ENCODE measurements at places on chromosomes 11 and 22.

DNA sequence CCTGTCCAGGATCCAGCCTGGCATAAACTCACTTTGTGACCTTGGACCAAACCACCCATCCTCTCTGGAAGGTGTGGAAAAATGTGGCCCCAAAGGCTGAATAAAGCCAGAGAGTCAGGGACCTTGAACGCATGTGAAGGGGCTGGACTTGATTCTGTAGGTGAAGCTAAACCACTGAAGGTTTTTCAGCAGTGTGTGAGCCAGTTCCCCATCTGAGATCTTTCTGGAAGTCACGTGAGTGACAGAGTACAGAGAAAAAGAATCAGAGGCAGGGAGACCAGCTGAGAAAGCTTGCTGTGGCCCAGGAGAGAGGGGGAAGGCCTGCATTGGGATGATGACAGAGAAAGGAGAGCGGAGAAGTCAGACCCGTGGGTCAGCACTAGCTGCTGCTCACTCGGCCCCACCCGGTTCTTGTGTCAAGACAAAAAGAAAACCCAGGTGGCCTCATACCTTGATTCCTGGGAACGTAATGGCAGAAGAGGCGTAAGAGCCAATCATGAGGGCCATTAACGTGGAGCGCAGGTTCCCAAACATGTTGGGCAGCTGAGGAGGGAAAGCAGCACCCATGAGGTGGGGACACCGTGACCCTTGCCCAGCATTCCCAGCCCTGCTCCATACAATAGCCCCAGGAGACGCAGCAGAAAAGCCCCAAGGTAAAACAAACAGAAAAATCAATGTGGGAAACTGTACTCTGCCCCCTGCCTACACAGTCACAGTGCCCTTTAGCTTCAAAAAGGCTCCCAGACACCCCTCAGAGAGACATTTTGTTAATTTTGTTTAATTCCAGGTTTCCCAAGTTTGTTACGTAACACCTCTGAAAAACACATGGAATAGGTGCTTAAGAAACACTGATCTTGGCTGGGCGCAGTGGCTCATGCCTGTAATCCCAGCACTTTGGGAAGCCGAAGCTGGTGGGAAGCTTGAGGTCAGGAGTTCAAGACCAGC lies 17.9 kb downstream of the SLC43A1 start:
- DNase-seq: no peak

GRCh38 chr11:45141171-45141570 lies 5.3 kb upstream of the PRDM11 start:
- no peak for DNase-seq

- no peak for DNase-seq
Measured at GRCh38 chr11:66321606-66322005, 4.8 kb upstream of the CD248 start.

GRCh38 chr22:25748704-25749103 lies 6.7 kb downstream of the MYO18B start:
- no peak for DNase-seq

DNA sequence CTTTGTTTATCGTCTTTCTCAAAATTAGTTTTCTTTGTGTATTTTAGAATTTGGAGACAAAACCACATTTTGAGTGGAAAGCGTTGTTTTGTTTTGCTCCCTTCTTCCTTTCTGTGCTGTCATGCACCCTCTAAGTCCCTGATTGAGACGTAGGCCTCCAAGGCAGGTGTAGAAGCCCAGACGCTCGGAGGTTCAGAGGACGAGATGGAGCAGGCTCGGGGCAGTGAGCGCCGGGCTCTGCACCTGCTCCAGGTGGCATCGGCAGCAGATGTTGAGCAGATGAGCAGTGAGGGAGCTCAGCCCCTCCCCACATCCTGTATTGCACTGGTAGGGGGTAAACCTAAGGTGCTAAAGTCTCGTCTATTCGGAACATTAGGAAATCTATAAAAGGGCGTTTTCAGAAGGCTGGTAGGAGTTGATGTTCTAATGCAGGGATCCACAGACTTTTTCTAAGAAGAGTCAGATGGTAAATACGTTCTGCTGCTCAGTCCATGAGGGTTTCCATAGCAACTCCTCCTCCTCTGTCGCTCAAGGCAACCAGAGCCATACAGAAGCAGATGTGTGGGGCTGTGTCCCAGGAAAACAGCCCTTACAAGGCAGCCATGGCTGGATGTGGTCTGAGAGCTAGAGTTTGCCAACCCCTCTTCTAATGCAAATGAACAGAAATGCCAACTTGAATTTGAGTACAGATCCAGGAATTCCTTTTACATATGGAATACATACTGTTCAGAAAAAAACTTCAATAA lies 724.2 kb downstream of the BRD1 start:
- no peak for DNase-seq

DNA sequence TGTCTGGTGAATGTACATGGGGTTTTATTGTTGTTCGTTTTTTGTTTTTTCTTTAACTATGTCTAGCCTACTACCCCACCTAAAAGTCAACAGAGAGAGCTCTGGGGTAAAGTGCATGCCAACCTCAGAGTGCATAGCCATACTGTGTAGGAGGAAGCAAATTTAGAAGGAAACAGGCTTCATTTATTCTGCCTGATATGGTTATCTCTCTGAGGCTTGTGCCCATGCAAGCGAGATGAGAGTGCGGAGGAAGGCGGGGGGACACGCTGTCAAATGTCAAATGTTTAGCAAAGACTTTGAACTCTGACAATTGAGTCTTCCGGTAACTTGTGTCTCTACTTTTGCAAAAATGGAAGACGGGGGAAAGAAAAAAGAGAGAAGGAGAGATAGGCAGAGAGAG lies 295.5 kb downstream of the ETS1 start:
- DNase-seq: no peak

DNA sequence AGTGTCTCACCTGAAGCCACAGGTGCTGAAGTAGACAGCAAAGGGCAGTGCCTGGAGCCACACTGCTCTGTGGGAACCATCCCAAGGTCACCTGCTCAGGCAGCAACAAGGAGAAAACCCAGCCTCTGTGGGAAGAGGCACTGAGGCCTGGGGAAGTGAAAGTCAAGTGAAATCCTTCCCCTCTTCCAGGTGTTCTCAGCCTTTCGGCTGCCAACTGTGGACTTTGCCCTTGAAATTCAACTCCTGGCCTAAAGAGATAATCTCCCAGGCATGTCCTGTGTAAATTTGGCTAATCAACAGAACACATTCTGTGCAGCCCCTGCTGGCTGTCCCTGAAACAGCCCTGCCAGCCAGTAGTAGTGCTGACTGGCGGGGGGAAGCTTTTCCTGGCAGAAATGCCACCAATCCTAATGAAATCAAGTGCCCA lies 112.1 kb downstream of the RPL27A start:
- DNase-seq: no peak

DNA sequence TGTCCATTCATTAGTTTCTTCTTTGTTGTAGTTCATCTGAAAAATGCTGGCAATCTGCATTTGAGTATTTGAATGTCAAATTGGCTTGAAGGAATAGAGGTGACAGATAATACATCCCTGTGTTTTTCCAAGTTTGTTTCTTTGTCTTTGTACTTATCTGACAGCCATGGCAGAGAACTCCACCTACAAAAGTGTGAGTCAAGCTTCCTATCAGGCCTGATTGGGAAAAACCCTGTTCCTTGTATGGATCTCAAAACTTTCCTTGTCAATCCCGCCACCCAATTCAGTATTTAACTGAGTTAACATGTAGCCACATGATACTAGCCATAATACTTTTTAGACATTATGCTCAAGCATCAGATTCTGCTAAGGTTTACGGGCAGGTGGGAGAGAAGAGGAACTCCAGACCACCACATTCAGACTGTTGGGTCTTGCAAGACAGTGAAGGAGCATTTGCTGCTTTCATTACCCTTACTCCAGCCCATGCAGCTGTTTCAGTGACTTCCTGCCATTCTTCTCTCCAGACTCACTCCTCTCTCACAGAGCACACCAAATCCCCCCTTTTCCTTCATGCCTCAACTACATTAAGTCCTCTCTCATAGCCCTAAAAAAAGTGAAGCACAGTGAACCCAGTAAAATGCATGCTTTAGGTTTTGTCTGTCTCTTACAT lies 65.9 kb downstream of the BLID start:
- DNase-seq: no peak

- no peak for DNase-seq
Measured at GRCh38 chr11:2802389-2803185, 83.0 kb downstream of the CDKN1C start.

- DNase-seq: no peak
Measured at GRCh38 chr11:129894278-129895125, 876 bp downstream of the NFRKB start.

GRCh38 chr22:44814266-44815098 lies 62.1 kb downstream of the ARHGAP8 start:
- no peak for DNase-seq

DNA sequence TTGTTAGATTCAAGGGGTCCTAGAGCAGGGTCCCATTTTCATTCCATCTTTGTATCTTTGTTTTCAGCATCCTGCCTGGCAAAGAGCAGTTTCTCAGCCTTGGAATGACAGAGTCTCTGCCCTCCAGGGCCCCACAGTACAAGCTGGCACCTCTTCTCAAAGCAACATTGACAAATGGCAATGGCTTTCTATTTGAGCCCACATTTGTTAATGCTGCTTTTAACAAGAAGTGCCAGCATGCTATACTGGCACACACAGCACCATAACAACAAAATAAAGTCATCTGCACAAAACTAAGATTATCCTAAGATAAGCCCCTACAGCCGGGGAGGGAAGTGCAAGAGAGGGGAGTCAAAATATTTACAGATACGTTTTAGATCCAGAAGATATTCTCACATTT lies 309.7 kb upstream of the C11orf87 start:
- no peak for DNase-seq

DNA sequence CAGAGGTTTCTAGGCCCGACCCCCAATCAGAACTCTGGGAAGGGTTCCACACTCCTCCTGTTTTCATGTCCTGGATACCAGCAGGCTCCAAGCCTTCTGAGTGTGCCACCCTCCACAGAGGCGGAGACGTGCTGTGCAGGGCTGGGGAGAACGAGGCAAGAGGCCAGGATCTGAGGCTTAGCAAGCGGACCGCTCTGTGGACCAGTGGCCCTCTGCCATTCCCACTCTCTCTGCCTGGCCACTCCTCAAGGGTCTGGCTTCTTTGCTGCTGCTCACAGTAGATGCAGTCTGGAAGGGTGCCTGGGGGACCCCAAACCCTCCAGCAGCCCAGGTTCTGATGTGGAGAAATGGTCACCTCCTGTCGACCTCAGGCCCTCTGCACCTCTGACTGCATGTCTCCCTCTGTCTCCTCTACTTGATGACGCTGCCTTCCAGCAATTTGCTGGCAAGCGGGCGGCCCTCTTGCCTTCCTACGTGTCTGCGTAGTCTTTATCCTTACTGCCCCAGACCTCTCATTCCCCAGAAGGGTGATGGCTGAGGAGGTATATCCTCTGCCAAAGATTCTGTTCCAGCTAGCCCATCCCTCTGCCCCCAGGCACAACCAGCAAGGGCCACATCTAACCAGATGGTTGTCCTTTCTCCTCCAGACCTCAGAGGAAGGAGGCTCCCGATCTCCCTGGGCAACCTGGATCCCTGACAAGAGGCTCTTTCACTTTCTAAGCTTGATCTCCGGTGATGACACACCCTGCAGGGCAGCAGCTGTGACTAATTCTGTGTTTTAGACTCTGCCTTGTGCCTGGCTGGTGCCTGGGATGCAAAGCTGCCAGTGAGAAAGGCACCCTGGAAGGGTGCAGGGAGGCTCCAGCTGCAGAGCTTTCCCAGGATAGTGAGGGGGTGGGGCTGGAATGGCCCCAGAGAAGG lies 87.3 kb downstream of the NAT10 start:
- peak; percentile 46 for DNase-seq

GRCh38 chr11:10918698-10919097 lies 60.8 kb upstream of the ZBED5 start:
- DNase-seq: no peak

DNA sequence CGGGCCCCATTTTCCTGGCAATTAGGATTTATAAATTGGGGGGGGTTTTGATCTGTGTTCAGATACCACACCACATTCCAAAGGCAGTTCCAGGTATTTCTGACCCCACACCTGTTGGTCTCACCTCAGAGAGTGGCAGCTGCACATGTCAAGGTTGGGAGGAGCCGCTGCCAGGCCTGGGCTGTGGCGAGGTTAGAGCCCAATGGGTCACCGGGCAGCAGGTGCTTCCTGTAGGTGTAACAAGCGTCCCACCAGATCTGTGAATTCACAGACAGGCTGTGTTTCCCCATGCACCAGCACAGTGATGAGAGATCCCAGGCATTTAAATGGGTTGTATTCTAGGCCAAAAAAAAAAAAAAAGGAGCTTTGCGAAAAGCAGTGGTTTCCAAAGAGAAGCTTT lies 58.6 kb downstream of the CABIN1 start:
- DNase-seq: no peak

Measured in hindlimb muscle (tissue), 1 donor.